ENCODE measurements at places on chromosomes 16 and 17.

DNA sequence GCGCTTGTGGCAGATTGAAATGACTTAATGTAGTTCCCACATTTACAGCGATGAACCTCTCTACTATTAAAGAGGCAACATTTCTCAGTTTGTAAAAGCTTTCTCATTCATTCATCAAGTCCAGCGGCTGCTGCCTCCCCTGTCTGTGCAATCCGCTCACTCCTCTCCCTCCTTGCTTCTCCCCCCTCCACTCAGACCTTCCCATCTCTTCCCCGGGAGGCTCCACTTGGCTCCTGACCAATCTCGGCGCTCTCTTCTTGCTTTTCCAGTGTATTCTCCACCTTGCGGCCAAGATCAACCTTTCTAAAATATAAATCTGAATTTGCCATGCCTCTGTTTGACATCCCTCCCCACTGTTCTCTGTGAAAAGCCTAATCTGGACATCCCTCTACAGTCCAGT lies 117.5 kb downstream of the ASIC2 start:
- no peak for DNase-seq

DNA sequence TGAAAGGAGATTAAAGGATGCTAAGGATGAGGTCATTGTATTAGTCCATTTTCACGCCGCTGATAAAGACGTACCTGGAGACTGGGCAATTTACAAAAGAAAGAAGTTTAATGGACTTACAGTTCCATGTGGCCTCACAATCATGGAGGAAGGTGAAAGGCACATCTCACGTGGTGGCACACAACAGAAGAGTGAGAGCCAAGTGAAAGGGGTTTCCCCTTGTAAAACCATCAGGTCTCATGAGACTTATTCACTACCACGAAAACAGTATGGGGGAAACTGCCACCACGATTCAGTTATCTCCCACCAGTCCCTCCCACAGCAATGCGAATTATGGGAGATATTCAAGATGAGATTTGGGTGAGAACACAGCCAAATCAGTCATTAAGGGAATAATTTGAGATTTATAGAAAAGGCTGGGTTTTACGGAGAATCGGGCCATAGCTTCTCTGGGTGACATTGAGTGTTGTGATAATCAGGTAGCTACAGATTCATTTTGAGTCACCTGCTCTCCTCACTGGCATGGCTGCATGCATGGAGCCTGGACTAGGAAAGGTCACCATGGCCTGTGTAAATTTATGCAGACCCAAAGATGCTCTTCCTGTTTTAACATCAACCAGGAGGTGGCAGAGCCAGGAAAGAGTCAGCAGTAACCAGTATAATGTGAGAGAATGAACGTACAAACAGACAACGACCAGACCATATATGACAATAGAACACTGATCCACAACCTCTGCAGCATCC lies 40.5 kb upstream of the DYNLRB2 start:
- peak; percentile 29 for DNase-seq

- no peak for DNase-seq
Measured at GRCh38 chr17:2466931-2467330, 44.8 kb downstream of the METTL16 start.

- no peak for DNase-seq
Measured at GRCh38 chr17:18319604-18320256, 4.6 kb downstream of the SMCR8 start.

GRCh38 chr17:75649687-75650086 lies 16.5 kb downstream of the SMIM5 start:
- no peak for DNase-seq

DNA sequence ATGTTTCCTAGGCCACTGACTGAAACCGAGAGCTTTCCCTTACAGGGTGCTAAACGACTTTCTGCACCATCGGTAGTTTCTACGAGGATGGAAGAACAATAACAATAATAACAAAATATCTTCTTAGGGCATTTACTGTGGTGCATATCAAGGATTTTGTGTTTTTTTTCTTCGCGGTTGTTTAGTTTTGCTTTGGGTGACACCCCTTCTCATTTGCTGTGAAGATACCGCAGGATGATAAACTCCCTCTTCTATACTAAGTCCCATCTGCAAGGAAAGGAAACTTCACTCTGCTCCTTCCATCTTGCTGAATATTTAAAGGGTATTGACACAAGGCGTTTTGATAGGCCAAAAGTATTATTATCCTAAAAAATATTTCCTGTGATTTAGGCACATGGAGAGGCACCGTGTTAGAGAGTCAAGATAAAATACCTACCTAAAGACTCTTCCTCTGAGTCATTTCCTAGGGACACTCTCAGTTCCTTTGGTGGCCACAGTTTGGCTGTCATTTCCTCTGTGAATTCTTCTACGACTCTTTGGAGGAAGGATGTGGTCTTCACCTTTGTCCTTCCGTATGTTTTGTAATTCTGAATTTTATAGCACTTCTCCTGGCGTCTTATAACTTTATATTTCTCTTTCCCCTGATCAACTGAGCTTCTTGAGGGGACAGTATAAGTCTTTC lies 318.8 kb downstream of the CDH13 start:
- DNase-seq: peak; percentile 25

DNA sequence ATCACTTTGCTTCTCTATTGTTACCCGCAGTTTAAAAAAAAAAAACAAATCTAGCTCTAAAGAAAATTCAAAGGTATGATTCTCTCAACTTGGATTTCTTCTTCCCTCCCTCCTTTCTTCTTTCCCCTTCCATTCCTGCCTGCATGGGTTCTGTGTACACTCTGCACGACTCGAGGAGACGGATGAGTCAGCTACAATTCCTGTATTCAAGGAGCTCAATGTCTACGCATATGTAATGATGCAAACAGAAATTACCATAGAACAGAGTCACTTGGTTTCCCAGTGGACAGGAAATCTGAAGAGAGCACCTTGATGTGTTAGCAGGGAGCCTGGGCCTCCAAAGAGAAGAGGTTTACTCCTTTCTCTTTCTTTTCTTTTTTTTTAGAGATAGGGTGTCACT lies 92.3 kb downstream of the VPS53 start:
- DNase-seq: no peak

DNA sequence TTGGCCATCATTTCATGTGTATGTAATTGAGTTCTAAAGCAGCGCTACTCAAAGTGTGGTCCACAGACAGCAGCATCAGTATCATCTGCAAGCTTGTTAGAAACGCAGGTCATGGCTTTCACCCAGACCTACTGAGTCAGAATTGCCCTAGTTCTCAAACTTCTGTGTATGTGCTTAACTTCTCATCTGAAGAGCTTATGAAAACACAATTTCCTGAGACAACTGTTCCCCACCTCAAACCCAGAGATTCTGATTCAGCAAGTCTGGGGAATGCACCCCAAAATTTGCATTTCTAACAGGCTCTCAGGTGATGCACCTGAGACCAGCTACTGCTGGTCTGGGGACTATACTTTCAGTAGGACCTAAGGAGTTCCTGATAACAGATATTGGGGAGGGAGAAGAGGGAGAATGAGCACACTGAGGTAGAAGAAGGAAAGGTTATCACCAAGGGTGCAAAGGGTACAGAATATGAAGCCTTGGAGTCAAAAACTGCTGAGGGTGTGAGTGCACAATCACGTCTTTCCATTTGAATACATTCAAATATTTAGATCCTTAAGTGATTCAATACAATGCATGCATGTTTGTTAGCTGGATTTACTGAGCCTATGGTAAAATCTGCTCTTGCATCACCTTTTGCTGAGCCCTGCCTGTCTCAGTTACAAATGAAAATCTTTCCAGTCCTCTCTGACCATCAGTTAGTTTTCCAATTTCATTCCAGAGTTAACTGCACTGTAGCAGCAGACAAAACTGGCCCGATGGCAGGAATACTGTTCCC lies 29.2 kb upstream of the SKAP1 start:
- no peak for DNase-seq

DNA sequence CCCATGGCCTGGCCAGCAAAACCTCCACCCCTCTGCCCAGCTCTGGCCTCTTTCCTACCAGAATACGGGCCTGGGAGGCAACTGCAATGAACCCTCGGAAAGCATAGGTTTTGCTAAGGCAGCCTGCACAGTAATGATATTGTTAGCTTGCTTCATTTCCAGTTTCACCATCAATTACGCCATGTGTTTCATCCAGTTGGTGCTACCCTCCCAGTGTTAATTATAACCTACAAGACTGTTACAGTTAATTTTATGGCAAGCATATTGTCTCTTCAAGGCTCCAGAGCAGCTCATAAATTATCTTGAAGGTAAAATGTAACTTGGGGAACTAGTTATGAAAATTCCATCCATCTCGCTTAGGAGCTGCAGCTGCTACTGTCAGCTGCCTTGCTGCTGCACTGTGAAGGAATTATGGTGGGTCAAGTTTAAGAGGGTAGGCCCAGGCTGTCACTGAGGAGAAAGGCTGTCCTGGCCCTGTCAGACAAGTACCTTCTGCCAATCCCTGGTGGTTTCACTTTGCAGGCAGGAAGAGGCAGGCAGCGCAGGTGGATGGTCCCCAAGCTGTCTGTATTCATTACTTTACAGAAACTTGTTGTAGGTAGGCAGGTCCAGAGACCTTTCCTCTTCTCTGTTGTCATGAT lies 242.9 kb downstream of the FTO start:
- no peak for DNase-seq

GRCh38 chr17:72430611-72431432 lies 310.0 kb downstream of the SOX9 start:
- no peak for DNase-seq

- no peak for DNase-seq
Measured at GRCh38 chr17:63150994-63151464, 185.0 kb downstream of the TANC2 start.

DNA sequence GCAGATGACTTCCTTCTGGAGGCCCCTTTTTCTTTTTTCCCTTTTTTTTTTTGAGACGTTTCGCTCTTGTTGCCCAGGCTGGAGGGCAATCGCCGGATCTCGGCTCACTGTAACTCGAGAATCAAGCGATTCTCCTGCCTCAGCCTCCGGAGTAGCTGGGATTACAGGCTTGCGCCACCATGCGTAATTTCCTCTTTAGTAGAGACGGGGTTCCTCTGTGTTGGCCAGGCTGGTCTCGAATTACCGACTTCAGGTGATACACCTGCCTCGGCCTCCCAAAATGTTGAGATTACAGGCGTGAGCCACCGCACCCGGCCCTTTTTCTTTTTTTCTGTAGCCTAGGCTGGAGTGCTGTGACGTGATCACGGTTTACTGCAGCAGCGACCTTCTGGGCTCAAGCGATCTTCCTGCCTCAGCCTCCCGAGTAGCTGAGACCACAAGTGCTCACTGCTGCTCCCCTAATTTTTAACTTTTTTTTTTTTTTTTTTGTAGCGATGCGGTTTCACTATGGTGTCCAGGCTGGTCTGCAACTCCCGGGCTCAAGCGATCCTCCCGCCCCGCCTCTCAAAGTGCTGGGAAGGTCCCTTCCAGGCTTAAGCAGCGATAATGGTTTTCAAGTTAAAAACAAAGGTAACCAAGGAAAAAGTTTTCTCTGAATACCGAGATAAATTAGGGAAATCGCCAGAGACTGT lies 956 bp upstream of the IST1 start:
- DNase-seq: peak; percentile 72

All from natural killer cell (primary cell).